ENCODE measurements at places on chromosomes 3 and 15.

DNA sequence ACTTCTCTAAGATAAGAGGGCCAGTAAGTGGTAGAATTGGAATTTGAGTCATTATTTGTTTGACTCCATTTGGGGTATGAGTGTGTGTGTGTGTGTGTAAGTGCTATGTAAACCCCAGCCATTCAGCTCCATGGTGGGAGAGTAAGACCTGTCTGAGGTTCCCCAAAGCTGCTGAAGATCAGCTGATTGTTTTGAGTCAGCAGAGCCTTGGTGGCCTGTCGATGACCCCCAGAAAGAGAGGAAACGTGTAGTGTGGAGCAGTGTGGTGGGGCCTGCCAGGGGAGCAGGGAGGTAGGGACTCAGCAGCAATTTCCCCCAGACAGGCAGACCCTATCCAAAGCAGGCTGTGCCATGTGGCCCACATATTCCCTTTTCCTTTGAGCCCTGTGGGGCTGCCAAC lies 5.3 kb downstream of the DVL3 start:
- DNase-seq: no peak

- no peak for DNase-seq
Observed at GRCh38 chr3:23162934-23163333, 40.2 kb upstream of the UBE2E2 start.

DNA sequence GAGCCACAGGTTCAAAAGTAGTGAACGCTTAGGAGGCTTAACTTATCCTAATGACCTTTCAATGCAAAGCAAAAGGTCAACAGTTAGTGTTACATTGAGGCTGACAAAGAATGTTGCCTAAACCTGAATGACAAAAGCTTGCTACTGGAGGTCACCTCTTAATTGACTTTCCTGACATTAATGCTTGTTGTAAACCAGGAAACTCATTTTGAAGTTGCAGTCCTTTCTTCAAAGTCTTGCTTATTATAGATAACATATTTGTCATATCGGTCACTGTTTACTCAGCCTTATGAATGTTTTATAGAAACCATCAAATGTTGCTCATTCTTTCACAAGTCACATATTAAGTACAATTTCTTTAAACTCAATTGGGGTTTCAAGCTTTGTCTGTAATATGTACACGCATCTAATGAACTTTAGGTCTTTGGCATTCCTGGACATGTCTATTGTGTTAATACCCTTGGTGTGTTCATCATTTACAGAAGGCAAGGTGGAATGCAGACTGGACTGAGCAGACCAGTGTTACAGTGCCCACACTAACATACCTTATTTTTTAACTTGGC lies 488.2 kb upstream of the NECTIN3 start:
- DNase-seq: no peak

- no peak for DNase-seq
Observed at GRCh38 chr3:9750556-9751411, 1.0 kb downstream of the OGG1 start.

GRCh38 chr3:69542805-69543429 lies 157.0 kb upstream of the FRMD4B start:
- no peak for DNase-seq

GRCh38 chr3:128276577-128277183 lies 123.4 kb downstream of the EEFSEC start:
- no peak for DNase-seq

- DNase-seq: no peak
Observed at GRCh38 chr15:85457392-85457968, 77.1 kb downstream of the AKAP13 start.

DNA sequence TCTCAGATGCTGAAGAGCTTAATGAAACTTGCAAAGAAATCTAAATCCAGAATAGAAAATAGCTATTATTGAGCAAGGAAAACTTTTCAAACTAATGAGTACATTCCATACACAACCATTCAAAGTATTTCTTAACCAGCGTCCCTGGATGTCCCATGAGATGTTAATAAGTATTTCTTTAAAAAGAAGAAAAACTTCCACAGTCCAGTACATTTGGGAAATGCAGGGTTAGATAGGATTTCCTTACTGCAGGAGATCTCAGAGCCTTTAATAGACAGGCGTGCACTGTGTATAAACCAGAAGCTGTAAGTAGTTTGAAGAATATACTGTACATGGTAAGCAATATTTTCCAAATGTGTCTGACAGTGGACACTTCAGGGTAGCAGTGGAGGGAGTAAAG lies 29.6 kb upstream of the BHLHE40 start:
- no peak for DNase-seq
